Activated naive CD8-positive, alpha-beta T cell treated with anti-CD3 and anti-CD28 coated beads for 36 hours (primary cell): ENCODE measurements at places on chromosomes 1 and 21.

GRCh38 chr21:28272272-28272992 is 720.2 kb downstream of the LTN1 start:
- no peak for DNase-seq

DNA sequence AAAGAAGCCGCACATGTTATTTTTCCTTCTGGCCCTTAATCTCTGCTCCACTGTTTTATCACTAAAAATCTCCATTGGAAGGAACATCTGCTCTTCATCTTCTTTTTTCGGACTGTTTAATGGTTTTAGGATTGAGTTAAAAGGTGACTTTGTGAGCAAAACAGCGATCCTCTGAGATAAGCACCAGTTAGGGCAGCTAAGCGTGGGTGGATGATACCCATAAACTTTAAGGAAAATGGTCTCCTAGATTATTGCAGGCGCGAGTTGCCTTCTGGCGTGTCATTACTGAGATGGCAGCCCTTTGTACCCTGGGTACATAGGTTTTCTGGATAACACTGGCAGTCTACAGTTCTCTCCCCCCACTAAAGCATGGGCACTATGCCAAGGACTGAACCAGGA is 44.0 kb upstream of the HMGB4 start:
- DNase-seq = no peak

DNA sequence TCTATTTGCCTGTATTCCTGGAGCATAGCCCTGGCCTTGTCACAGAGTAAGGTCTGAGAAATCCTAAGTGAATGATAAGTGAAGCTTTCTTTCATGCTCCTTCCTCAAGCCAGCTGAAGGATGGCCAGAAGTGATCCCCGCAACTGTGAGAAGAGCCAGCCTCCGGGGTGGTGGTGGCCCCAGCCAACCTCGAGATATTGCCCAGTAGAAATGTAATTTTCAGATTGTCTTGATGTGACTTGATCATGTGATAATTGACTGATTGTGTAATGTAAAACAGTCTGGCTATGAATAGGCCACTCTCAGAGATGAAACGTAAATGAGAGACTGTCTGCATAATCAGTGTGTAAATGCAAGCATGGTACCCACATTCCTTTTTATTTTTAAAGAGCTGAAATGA is 242.4 kb upstream of the CAMK1G start:
- DNase-seq = no peak

DNA sequence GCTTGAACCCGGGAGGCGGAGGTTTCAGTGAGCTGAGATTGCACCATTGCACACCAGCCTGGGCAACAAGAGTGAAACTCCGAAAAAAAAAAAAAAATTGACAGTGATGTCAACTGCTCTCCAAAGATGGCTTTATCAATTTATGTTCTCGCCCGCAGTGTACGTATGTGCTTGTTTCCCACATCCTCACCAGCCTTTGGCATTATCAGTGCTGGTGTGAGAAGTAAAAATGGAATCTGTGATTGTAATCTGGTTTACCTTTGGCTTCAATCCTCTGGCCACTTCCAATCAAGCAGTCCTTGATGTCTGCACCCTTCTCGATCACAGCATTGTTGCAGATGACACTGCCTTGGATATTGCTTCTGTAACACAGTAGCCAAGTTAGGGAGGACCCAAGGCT is 14.4 kb upstream of the PTCH2 start:
- no peak for DNase-seq

DNA sequence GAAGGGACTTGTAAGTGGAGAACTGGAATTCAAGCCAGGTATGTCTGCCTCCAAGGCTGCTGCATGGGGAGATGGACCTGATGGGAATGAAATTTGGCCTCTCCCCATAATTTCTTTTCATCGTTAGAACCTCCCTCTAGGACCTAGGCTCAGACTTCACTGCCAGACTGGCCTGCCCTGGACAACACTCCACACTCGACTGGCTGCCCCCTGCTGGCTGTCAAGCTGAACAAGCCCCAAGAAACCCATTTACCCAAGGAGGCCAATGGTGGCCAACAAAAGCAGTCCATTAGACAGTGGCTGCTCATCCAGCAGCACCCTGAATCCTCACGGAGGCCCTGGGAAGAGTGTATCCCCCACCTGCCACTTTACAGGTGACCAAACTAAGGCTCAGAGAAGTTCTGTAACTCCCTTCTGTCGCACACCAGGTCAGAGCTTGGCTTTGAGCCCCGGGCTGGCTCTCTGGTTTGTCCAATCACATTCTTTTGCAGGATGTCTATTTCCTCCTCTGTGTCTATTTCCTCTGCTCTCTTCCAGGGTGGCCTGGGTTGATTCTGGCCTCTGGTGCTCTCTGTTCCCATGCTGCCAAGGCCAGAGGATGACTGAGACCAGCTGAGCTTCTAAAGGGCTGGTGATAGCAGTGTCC is 3.8 kb downstream of the RNF186 start:
- peak; percentile 53 for DNase-seq

GRCh38 chr1:244862354-244862698 is 2.0 kb downstream of the HNRNPU start:
- no peak for DNase-seq

DNA sequence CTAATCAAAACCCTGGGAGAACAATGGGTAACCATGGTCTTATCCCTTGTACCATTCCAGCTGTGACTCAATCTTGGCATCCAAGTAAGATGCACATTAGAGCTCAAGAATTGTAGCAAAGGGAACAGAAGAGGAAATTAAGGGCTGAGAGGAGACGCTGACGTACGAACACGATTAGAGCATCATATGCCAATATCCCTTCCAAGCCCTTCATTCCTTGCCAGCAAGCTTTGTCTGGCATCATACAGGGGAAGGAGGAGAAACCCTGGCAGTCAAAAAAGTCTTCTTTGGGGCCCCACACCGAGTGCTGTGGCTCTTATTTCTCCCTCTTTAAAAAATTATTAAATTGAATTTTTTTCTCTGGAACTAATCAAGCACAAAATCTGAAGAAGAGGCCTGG is 120.9 kb downstream of the ASTN1 start:
- no peak for DNase-seq

DNA sequence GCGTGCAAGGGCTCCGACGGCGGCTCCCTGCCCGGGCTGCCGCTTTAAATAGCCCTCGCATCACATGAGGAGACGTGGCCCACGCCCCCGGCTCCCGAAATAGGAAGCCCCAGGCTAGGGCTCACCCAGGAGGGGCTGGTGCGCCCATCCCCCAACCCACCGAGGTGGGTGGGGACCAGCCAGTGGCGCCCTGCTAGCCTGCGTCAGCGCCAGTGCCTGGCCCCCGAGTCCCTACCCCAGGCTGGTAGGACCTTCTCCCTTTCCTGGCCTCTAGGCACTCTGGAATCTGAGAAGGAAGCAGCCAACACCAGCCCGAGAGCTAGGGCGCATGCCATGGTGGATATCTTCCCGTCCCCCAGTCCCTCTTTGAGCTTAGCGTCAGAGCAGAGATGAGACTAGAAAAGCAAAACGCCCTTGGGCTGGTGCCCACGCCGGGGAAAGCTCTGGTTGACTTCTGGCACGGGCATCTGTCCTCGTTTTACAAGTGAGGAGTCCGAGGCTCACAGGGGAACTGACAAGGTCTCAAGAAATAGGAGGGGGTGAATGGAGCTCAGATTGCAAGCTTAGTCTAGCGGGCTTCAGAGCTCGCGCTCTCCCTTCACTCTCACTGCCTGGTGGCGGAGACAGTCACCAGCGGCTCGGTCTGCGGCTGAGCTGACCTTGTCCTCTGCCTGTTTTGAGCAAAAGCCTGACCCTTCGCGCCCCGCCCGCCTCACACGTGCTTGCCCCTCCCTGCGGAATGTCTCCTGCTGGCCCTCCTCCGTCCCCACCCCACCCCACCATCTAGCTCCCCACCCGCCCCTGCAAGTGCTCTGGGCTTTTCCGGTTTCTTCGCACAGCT is at the start of gene FABP3:
TSS of gene FABP3 (minus strand) at position 21 of the 841 bp plus-strand sequence. CDS start 62 bp downstream, outside the sequence.
- DNase-seq = peak; percentile 22

- DNase-seq = no peak
These were observed 122.1 kb downstream of the LRIG2 start for GRCh38 chr1:113194846-113195830.

- no peak for DNase-seq
These were observed 268.5 kb downstream of the BRINP2 start for GRCh38 chr1:177439301-177439700.

DNA sequence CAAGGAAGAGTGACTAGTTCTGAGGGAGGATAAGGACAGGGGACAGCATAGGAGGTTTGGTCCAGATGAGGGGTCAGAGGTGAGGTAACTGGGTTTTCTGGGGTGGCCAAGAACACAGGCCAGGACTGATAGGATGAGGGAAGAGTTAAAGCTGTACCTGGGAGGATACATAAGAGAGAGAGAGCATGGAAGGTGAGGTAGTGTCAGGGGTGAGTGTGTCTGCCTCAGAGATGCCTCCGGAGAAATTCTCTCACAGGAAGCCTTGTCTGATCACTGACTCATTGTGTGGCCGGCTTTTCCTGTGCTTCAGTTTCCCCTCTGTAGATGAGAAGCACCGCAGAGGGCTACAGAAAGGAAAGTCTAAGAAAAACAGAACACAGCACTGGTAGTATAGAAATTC is 40.2 kb downstream of the FASLG start:
- DNase-seq = peak; percentile 72

GRCh38 chr21:10641107-10641506 is 119.7 kb downstream of the TPTE start:
- no peak for DNase-seq

DNA sequence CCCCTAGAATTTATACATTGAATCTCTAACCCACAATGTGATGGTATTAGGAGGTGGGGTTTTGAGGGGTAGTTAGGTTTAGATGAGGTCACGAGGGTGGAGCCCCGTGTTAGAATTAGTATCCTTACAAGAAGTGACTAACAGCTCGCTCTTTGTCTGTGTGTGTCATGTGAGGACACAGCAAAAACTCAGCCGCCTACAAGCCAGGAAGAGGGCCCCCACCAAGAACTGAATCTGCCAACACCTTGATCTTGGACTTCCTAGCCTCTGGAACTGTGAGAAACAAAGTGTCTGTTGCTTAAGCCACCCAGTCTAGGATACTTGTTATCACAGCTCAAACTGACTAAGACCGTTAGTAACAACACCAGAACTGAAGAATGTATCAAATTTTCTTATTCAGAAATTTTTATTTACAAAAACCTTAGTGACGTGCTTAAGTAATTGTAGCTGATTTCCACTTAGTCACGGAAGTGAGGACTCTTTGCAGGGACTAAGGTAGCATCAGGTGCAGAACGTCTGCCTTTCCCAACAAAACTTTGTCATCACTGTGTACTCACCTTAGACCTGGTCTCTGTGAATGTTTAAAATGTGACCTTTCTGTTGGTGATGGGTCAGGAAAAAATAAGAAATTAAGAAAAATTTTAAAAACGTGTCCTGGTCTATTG is 24.5 kb upstream of the LRRC8C start:
- peak; percentile 71 for DNase-seq

DNA sequence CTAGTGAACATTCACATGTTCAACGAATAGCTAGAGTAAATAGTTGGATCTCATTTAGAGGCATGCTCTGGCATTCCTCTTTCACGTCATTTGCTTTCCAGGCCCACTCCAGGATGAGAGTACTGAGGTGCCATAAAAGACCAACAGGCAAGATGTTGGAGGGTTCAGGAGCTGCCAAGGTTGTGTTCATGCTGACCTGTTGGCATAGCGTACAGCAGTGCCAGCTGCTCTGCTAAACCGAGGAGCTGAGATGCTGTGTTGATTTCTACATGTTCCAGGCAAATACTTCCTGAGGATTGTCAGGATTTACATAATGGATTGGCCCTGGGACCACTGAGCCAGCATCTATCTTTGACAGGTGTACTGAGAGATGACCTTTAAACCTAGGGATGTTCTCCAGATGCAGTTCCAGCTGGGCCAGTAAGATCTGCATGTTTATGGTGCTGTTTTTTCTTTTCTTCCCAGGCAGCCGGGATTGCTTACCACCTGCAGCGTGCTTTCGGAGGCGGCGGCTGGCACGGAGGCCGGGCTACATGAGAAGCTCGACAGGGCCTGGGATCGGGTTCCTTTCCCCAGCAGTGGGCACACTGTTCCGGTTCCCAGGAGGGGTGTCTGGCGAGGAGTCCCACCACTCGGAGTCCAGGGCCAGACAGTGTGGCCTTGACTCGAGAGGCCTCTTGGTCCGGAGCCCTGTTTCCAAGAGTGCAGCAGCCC is 66.9 kb downstream of the DISC1 start:
- DNase-seq = no peak

GRCh38 chr1:55120538-55120937 is 81.2 kb downstream of the PCSK9 start:
- no peak for DNase-seq

- DNase-seq = no peak
These were observed 8.5 kb upstream of the MYBPHL start for GRCh38 chr1:109315288-109315687.

- DNase-seq = no peak
These were observed 63.5 kb downstream of the DISC1 start for GRCh38 chr1:231690059-231690458.

DNA sequence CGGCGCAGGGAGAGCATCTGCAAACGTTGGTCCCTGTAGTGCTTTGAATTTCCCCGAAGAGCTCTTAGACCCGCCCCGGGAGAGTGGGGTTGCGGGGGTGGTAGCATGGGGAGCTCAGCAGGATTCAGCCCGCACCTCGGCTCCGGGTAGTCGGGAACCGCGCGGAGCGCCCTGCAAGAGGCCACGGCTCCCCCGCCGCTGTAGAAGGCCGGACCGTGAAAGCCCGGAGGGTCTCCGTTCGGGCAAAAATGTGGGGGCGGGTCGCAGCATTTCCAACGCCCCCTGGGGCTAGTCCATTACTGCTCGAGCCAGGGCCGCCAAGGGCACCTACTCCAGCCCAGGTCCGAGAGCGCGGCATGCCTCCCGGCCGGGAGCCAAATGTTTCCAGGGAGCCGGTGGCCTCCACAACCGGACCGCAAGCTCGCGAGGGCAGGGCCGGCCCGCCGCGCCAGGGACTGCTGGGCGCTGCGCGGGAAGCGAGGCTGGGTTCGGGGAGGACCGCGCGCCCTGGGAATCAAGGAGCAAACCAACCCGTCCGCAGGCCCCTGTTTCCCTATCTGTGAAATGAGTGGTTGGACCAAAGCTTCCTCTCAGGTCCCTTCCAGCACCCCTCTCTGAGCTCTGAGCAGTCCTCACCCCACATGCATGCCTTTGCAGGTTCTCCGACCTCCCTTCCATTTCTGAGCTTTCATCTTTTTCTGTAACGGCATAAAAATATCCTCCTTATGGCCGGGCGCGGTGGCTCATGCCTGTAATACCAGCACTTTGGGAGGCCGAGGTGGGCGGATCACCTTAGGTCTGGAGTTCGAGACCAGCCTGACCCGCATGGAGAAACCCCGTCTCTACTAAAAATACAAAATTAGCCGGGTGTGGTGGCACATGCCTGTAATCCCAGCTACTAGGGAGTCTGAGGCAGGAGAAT is 775 bp upstream of the TMEM63A start:
- DNase-seq = peak; percentile 53
